ENCODE measurements at places on chromosomes 6 and 20.
A peak's percentile ranks its signal among the peaks of the same experiment; 100 is the strongest.

- DNase-seq, result peak; percentile 10
Observed at GRCh38 chr20:31674895-31675827, 37.4 kb downstream of the COX4I2 start.

GRCh38 chr20:33647603-33648395 is 14.3 kb upstream of the C20orf144 start:
- no peak for DNase-seq

DNA sequence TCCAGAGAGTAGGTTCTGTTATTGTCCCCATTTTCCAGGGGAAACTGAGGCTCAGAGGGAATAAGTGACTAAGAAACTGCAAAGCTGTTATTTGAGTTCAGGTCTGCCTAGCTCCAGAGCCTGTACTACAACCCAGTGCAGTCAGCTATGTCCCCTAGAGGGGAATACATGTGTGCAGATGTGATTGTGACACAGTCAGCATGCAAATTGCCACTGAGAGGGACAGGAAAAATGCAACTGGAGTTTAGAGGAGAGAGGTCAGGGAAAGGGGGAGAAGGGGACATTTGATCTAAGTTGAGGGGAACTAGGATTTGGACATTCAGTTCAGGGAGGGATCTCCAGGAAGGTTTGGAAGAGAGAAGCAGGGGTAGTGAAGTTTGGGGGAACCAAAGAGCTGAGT is 38.6 kb upstream of the EPB41L1 start:
- DNase-seq, result no peak

- DNase-seq, result no peak
Observed at GRCh38 chr6:108133594-108134179, 32.1 kb upstream of the NR2E1 start.

GRCh38 chr6:31825553-31825952 is 2.0 kb upstream of the HSPA1B start:
- DNase-seq, result no peak

DNA sequence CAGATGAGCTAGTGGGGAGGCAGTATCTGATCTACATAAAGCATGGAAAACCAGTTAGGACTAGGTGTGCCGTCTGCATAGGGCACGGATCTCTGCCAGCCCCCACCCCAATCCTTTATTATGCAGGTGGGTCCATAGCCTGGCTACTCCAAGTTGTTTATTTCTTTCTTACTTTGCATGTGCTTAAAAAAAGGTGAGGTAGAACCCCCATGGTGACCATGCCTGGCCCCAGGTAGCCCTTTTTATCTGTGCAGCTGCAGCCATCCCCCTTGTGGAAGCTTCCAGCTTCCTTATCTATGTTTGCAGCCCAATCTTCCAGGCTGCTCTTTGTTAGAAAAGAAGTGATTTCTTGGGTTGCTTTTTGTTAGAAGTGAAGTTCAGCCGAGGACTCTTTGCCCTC is 9.0 kb upstream of the TREM2 start:
- DNase-seq, result no peak

GRCh38 chr6:138403324-138403800 is 661 bp upstream of the HEBP2 start:
- peak; percentile 4 for DNase-seq

GRCh38 chr6:106084106-106084988 is 1.8 kb upstream of the PRDM1 start:
- DNase-seq, result no peak

DNA sequence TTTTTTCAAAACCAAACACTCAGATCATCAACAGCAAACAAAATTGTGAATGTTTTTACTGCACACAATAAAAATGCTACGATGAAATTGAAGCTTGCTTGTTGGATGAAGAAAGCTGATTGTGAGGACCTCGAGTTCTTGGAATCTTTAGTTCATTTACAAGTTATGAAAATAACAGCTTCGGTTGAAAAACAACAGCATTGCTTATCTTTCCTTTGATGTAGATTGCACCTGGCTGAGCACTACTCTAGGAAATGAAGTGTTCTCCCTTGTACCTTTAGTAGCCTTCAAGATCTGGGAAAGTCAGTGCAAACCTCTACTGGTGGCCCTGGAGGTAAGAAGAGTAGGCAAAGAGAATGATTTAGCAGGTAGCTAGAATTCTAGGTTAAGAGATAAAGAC is 2.2 kb upstream of the HMGN3 start:
- no peak for DNase-seq

- no peak for DNase-seq
Observed at GRCh38 chr6:167998215-167998614, 744 bp downstream of the KIF25 start.

DNA sequence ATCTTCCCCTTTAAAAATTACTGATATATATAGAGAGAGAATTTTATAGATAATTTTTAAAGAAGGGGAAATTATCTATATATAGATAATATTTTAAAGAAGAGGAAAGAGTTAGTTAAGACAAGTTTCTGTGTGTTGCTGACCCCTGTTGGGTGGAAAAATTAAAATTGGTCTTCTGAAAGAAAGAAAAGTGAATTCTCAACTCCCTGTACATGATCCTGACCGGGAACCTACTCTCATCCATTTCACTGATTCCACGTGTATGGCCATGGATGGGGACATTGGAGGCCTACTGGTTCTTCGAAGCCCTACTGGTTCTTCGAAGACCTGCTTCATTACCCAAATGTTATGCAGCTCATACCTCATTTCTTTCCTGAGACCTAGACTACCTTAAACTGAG is 53.0 kb upstream of the TCF21 start:
- no peak for DNase-seq

GRCh38 chr6:136763255-136763654 is 29.0 kb downstream of the MAP3K5 start:
- DNase-seq, result no peak

GRCh38 chr6:147287869-147288271 is 83.7 kb downstream of the STXBP5 start:
- DNase-seq, result no peak

DNA sequence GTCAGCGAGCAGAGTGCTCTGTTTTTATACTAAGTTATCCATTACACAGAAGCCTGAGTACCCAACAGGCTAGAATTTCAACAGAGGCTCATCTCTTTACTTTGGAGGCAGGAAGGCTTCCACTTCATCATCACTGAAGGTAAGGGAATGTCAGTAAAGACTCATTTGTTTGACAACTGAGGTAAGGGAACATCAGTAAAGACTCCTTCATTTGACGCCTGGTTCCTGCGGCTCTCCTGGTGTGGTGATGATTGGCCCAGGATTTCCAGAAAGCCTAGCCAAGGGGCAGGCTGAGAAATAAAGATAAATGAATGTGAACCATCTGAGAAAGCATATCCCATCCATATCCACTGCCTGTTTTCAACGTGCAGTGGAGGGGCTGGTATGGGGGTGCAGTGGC is 244.6 kb upstream of the ECI2 start:
- no peak for DNase-seq

GRCh38 chr6:108781419-108782100 is 66.7 kb upstream of the ARMC2 start:
- no peak for DNase-seq

GRCh38 chr6:14888575-14889000 is 357.3 kb upstream of the JARID2 start:
- DNase-seq, result no peak
